ENCODE measurements at places on chromosomes 7 and 10.

- DNase-seq, result no peak
Observed at GRCh38 chr7:128066395-128066794, 35.2 kb upstream of the LRRC4 start.

GRCh38 chr7:112594397-112594796 is 113.6 kb downstream of the LSMEM1 start:
- no peak for DNase-seq

DNA sequence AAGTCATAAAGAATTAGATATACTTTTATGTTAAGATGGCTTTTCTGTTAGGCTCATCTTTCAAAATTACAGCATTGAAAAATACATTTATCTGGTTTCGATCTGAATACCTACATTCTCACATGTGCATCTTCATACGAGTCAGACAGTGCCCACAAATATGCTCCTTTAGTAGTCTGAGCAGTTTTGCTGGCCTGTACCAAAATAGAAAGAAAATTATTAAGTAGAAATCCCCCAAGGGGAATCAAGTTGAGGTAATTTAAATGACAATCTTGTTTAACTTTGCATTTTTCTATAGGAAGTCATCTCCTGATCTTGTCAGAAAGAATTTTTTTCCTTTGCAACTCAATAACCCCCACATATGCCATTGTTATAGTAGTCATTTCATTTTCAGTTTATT is 287.4 kb upstream of the SEMA3D start:
- DNase-seq, result no peak

GRCh38 chr7:141575164-141575563 is 24.0 kb downstream of the AGK start:
- DNase-seq, result no peak

DNA sequence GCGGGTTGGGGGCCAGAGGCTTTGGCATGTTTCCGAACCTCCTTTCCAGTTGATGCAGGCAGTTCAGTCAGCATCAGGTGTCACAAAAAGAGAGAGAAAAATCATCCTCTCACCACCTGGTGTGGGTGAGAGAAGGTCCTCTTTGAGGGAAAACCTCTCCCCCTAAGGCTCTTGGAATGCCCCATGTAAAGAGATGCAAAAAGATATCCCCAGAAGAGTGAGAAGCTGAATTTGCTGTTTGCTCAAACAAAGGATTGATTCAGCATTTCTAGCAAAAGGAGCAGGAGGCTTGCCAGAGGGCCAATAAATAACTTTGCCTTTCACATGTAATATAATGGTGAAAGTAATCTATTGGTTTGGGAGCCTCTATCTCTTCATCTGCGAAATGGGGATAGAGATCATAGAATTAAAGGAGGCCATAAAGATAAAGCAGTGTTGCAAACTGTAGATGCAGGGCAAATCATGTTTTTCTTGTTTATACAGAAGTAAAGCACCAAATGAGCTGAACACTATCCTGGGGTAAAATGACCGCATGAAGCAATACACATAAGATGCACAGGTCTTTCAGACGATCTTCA is 425.9 kb downstream of the LRMDA start:
- no peak for DNase-seq

GRCh38 chr10:13316635-13317311 is 16.9 kb upstream of the PHYH start:
- no peak for DNase-seq

- DNase-seq, result no peak
Observed at GRCh38 chr7:112193915-112194502, 12.2 kb downstream of the DOCK4 start.

DNA sequence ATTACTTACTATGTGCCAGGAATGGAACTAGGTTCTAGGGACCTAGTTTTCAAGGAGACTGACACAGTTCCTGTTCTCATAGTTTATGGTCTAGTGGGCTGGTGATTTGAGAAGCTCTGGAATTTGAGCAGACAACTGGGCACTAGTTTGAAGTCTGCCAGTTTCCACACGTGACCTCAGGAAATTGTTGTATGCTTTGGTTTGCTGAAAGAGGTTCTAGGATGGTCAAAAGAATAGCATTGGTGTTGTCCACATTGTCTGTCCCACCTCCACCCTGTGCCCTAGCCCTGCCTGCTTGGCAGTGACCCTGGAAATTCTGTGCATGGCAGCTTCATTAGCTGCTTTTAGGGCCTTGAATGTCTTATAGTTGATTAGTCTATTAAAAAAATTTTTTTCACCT is 28.7 kb downstream of the GBF1 start:
- DNase-seq, result no peak

GRCh38 chr7:155252892-155253501 is 44.7 kb upstream of the INSIG1 start:
- DNase-seq, result no peak

- no peak for DNase-seq
Observed at GRCh38 chr10:650886-651615, 38.4 kb downstream of the DIP2C start.

DNA sequence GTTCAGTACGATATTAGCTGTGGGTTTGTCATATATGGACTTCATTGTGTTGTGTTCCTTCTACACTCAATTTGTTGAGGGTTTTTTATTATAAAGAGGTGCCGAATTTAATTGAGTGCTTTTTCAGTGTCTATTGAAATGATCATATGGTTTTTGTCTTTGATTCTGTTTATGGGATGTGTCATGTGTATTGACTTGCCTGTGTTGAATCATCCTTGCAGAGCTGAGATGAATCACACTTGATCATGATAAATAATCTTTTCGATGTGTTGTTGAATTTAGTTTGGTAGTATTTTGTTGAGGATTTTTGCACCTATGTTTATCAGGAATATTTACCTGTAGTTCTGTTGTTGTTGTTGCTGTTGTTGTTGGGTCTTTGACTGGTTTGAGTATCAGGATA is 39.8 kb downstream of the ATOH7 start:
- DNase-seq, result no peak

DNA sequence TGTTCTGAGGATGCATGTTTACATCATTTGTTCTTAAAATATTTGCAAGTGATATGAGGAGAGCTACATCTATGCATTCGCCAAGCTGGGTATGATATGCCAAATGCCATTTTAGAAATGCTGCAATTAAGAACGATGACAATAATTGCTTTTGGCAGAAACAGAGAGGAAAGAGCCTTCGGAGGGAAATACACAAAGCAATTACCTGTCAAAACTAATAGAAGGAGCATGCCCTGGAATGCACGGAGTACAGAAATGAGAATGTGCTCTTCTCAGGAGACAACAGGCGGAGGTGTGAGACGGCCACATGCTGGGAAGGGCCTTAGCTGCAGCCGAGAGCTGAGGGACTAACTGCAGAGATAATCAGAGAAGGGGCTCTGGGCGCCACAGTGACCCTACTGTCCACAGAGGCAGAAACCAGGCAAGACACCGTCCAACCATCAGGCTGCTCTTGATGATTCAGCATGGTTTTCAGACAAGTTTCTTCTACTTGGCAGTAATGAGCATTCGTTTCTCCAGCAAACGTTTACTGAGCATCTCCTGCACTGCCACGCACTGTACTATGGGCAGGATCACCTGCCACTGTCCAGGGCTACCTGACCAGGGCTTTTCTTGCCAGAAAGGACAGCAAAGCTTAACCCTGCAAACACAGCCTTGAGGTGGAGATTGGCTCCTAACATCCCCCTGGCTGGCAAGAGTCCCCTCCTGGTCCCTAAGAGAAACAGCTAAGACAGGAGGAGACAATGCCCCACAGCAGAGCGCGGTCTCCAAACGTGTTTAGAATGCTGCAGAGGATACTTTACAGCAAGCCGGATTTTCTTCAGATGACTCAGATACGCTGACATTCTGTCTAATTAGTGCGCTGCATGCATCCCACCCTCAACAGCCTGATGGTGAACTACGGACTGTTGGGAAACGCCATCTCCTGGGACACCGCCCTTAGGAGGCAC is 18.1 kb downstream of the VIPR2 start:
- DNase-seq, result no peak

GRCh38 chr10:86311906-86312305 is 54.7 kb downstream of the GRID1 start:
- DNase-seq, result no peak

- no peak for DNase-seq
Observed at GRCh38 chr7:115008465-115009114, 86.7 kb downstream of the MDFIC start.

- no peak for DNase-seq
Observed at GRCh38 chr10:107081644-107082043, 82.9 kb downstream of the SORCS1 start.

- no peak for DNase-seq
Observed at GRCh38 chr10:3805791-3806461, 20.9 kb upstream of the KLF6 start.

DNA sequence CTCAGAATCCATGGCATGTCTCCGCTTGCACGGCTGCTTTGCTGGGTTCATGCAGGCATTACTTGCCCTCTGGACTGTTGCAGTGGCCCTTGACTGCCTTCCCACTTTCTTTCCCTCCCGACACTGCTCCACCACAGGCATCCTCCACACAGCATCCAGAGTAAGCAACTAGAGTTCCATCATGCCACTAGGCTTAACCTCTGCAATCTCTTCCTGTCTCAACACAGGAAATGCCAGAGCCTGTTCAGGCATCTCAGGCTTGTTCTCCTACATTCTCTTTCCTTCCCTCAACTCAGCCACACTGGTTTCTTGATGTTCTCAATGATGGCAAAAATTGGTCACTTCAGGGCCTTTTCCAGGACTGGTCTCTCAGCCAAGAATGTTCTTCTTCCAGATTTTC is 284.5 kb upstream of the KLF6 start:
- no peak for DNase-seq

DNA sequence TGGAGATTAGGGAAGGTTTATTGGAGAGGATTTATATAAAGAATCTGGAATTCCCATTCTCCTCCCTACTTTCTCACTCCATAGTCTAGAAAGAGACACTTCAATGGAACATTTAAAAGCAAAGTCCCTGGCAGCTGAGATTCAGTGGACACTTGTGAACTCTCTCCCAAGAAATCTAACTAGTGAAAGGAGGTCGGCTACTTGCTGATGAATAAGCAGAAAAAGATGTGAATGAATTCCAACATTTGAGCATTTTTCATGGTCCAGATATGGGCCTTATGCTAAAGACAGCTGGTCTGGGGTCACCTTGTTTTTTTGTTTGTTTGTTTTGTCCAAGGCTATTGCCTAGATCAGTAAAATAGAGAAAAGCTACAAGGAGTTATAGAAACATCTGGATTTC is 141.1 kb upstream of the LRRTM3 start:
- DNase-seq, result no peak

GRCh38 chr7:92460109-92460508 is 12.8 kb downstream of the GATAD1 start:
- DNase-seq, result no peak

GRCh38 chr7:14936554-14936953 is 34.0 kb upstream of the DGKB start:
- DNase-seq, result peak; percentile 30

- DNase-seq, result no peak
Observed at GRCh38 chr10:3261921-3262320, 89.3 kb upstream of the PITRM1 start.

DNA sequence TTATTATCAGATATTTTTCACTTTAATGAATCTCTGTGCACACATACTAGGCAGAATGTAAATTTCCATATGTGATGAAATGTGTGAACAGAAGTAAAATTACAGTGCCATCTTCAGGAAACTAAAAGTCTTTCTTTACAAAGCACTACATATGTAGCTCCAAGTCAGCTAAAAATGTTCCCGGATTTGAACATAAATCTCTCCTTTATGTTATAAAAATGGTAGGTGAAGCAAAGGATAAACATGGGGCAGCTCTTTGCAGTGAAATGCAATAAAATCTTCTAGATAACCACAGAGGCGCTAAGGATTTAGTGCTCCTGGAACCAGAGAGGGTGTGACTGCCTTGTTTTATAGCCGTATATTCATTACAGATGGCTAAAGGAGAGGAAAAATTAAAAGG is 104.9 kb upstream of the C7orf33 start:
- no peak for DNase-seq

DNA sequence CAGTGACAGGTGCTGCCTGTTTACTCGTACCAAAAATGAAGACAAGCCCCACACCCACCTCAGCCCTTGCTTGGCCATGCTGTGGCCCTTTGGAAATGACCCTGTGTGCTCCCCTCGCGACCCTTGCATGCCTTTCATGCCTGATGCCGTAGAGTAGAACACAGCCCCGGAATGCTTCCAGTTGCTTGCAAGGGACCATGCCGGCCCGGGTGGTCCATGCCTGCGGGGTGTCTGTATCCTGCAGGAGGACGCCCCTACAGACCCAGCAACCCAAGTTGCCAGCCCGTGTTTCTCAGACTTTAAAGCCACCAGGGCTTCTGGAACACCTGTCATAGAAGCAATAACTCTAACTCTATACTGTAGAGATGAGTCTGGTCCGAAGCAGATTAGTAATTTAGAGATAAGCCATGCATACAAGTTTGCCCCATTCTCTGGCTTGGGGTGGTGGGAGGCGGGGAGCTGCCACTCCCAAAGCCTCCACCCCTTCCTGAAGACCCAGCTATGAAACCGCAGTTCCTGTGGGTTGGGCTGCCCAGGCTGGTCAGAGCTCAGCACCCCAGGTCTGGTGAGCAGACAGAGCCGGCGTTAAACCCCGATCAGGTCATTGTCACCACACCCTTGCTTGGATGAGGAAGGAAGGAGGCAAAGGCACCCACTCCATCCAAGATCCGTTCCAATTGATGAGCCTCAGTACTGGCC is 143.5 kb downstream of the ADCY1 start:
- DNase-seq, result no peak

DNA sequence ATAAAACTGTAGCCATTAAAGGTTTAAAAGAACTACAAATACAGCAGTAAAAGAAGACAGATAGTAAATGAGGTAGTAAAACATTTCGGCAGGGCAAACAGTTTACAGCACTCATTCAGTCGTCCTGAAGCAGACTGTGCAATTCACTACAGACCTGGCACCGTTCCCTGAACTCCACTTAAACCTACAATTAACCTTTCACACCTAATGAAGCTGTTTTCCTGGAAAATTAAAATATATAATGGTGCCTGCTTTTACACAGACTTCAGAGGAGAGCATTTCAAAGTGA is 335.3 kb downstream of the GFRA1 start:
- DNase-seq, result no peak

- no peak for DNase-seq
Observed at GRCh38 chr7:129052441-129052840, 2.5 kb downstream of the TNPO3 start.

DNA sequence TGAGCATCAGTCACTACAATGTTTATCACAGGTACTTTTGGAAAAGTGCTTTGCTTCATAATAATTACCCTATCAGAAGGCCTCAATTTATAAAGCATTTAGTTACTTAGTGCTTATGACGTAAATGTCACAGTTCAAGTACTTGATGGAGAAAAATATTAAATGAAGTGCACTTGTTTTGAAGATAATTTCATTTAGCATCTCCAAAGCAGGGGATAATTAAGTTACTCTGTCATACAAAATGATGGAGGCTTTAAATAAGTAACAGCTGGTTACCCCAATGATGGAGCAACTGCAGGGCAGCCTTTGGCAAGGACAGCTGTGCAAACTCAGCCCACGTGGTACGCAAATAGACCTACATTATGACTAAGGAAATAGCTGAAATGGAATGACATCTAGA is 768.8 kb downstream of the GRM8 start:
- DNase-seq, result no peak

DNA sequence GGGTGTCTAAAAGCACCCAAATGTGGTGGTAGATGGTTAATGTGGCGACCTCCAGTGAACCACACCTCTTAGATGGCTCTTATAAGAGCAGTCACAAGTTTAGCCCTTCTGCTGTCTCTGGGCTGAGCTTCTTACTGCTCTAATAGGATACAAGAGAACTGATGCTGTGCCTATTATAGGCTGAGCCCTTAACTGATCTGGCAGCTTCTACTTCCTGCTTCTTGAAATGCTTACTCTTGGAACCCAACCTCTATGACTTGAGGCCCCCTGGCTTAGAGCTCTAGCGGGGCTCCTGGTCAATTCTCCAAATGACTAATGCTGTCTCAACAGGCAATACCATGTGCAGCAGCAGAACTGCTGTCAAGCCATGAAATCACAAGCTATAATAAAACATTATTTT is 35.0 kb upstream of the LSM8 start:
- no peak for DNase-seq

Data from right kidney (tissue), 9 donors.